ENCODE measurements at places on chromosomes 6 and 20.

DNA sequence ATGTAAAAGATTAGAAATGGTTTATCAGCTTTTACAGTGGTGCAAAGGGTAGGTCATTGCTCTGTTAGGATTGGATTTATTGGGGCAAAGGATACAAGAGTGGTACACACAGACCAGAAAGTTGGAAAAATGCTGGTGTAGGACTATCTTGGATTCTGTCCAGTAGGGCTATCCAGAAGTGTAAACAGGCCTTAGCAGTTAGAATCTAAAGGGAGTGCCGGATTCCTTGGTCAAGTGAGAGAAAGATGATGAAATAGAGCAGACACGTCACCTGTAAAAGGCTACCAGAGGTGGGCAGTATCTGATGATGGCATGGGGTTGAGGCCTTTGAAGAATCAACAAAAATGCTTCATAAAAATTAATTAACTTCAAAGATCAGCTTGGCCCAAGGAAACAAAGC, 975.9 kb downstream of the KIF16B start:
- no peak for DNase-seq

DNA sequence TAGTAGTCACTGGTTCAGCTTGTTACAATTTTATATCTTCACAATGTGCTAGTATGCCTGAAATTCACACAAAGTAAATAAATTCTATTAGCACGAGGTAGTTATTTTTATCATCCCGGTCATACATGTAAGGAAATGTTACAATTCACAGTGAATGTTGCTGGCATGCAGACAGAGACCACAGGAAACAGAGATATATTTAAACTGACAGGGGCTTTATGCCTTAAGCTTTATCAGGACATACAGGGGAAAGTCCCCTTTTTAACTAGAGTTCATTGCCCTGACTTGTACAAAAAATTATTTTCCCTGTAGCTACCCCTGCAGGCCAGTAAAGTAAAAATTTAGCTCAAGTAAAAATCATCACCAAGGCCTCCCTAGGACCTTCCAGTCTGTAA, 712.0 kb upstream of the NRSN1 start:
- DNase-seq = peak; percentile 79

GRCh38 chr20:18657575-18657974, 69.7 kb downstream of the DTD1 start:
- DNase-seq = peak; percentile 79

DNA sequence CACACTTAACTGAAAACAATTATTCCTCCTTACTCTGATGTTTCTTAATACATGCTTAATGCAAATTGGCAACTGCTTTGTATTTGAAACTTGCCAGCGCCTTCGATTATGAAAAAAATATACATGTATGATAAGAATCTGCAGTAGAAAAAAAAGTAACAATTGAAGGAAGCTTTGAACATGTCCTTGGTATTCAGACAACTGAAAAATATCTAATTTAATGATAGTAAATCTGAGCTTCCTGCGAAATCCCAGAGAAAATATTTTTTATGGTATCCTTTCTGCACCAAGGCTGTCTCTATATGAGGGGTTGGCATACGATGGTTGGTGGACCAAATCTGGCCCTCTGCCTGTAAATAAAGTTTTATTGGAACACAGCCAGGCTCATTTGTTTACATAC, 186.2 kb downstream of the HDGFL1 start:
- no peak for DNase-seq

DNA sequence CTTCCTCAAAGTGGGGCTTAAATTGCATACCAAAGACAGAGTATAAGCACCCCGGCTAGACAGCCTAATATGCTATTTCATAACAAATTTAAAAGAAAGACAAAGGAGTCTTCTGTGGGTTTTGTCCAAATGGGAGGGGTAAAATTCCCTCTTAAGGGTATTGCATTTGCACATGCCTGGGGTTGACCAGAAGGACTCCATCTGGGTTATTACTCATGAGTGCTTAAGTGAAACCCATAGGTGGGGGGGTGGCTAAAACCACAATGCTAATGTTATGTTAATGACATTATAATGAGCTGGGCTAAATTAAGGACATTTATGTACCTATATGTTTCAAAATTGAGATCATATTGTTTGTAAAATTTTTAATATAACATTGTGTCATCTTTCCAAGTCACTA, 15.0 kb downstream of the IMPG1 start:
- no peak for DNase-seq

GRCh38 chr20:4130404-4131189, 115.2 kb upstream of the RNF24 start:
- DNase-seq = peak; percentile 84

- no peak for DNase-seq
These were observed 1209.7 kb upstream of the MAP3K7 start for GRCh38 chr6:91796603-91797002.

DNA sequence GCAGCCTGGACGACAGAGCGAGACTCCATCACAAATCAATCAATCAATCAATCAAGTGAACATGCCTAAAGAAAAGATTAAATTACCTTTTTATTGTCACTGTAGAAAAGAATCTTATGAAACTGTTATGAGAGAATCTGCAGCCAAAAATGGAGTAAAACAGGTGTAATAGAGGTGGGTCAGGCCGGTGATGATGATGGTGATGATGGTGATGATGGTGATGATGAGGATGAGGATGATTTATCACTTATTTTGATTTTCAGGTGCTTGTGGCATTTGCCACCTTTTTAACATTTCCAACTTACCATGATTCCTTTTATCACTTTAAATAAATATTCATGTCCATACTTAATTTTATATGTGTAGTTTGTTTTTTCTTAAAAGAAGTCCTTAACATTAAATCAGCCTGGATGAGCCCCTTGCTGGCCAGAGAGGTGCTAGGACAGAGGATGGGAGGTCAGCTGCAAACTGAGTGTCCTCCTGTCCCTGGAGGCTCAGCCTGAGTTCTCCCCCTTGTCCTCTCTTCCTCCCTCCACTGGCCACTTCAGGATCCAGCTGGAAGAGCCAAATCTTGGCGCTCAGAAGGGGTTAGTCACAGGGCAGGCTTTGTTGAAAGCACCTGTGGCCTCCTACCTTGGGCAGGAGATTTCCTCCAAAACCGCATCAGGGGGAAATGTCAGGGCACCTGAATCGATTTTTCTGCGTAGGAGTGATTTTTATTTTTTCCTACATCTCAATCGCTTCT, 32.6 kb downstream of the SLC2A10 start:
- DNase-seq = no peak

GRCh38 chr6:45822246-45822812, 193.3 kb downstream of the CLIC5 start:
- DNase-seq = no peak

GRCh38 chr6:41343641-41344187, 8.3 kb downstream of the NCR2 start:
- DNase-seq = no peak

DNA sequence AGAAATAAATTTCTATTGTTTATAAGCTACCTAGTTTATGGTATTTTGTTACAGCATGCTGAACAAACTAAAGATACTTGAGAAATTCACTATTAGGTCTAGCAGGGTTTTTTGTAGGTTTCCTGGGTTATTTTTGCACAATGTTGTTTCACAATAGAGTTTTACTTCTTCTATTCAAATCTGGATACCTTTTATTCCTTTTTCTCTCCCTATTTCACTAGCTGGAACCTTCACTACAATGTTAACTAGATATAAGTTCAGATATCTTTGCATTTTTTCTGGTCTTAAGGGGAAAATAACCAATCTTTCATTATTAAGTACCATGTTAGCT, 237.7 kb upstream of the CITED2 start:
- no peak for DNase-seq

GRCh38 chr6:63600136-63600535, 27.9 kb downstream of the LOC128125822 start:
- DNase-seq = no peak

- DNase-seq = no peak
These were observed 27.4 kb upstream of the APCDD1L start for GRCh38 chr20:58542411-58543095.

- DNase-seq = no peak
These were observed 6.3 kb upstream of the ZKSCAN8 start for GRCh38 chr6:28135393-28135792.

DNA sequence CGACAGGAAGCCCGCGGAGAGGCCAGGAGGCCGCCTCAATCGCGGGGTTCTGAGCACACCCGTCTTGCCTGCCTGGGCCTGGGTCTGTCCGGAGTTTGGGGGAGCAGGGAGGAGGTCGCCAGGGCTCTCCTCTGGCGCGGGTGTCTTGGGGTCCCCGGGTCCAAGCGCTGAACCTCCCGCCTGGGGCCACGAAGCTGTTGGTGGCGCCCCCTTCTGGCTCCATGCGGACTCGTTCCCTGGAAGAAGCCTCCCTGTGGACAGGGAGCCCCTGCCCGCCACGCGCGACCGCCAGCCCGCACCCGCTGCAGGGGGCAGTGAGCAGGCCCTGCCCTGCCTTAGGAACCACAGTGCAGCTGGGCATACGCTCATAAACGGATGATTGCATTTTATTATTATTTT, 44.7 kb downstream of the MCUR1 start:
- DNase-seq = no peak

- DNase-seq = no peak
These were observed 167.5 kb upstream of the PMEPA1 start for GRCh38 chr20:57877131-57877824.

DNA sequence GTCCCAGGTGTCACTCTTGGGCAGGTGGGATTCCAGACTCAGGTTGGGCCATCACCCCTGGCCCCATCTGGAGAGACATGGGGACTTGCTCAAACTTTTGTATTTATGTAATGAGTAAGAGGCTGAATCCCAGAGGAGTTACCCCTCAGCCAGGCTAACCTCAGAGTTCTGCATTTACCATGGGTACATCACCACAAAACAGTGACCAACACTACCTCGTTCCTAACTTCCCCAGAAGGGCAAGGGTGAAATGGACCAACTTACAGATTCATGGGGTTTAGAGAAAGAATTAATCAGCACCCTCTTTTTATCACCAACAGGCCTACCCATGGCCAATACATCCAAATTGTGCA, 259.9 kb upstream of the MARCKS start:
- DNase-seq = peak; percentile 11

DNA sequence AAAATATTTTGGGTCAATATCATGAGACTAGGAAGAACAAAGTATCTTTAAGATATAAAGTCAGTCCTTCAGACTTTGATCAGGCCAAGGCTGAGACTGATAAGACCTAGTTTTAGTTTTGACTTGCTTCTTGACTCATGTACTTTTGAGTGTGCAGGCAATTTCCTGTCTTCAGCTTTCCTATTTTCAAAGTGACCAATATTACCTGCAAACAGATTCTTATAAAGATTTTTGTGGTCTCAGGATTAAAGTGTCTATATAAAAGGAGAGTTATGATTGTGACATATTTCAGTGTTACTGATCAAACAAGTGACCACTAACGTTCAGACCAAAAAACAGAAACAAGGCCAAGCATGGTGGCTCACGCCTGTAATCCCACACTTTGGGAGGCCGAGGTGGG, 36.0 kb upstream of the AKIRIN2 start:
- DNase-seq = no peak

DNA sequence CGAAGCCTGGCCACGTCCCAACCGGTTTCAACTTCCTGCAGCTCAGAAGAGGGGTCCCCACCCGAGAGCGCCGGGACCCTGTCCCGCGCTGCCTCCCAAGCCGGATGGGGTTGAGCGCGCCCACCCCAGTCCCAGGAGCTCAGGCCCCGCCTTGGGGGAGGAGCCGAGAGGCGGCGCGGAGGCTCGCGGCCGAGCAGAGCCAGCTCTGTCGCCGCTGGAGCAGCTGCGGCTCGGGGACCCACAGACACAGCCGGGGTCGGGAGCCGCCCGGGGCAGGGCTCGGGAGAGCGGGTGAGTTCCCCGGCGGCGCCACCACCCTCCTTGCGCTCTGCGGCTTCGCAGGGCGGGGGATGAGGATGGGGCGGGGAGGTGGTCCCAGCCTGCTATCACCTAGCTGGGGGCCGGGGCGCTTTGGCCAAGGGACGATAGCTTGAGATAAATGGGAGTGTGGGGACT, at the start of gene PPP1R16B:
PPP1R16B (plus strand) TSS at position 196 of the 456 bp plus-strand sequence. CDS start 30,229 bp downstream, outside the sequence.
- DNase-seq = no peak

DNA sequence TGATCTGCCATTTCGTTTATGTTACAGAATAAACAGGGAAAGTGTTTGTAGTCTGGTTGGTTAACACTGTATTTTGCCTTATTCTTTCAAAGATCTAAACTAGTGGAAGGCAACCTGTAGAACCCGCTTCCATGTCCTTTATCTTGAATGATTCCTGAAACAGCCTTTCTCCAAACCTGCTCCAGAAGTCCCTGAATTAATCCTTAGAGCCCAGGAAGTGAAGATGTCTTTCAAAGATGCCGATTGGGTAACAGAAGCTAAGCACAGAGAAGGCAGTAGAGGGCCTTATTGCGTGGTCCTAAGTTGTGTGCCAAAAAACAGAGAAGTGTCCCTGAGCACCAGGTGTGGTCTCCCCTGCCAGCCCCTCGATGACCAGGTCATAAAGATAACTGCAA, 19.2 kb upstream of the ZSCAN16 start:
- peak; percentile 23 for DNase-seq

GRCh38 chr20:37396416-37397075, 50.6 kb downstream of the SRC start:
- DNase-seq = no peak

DNA sequence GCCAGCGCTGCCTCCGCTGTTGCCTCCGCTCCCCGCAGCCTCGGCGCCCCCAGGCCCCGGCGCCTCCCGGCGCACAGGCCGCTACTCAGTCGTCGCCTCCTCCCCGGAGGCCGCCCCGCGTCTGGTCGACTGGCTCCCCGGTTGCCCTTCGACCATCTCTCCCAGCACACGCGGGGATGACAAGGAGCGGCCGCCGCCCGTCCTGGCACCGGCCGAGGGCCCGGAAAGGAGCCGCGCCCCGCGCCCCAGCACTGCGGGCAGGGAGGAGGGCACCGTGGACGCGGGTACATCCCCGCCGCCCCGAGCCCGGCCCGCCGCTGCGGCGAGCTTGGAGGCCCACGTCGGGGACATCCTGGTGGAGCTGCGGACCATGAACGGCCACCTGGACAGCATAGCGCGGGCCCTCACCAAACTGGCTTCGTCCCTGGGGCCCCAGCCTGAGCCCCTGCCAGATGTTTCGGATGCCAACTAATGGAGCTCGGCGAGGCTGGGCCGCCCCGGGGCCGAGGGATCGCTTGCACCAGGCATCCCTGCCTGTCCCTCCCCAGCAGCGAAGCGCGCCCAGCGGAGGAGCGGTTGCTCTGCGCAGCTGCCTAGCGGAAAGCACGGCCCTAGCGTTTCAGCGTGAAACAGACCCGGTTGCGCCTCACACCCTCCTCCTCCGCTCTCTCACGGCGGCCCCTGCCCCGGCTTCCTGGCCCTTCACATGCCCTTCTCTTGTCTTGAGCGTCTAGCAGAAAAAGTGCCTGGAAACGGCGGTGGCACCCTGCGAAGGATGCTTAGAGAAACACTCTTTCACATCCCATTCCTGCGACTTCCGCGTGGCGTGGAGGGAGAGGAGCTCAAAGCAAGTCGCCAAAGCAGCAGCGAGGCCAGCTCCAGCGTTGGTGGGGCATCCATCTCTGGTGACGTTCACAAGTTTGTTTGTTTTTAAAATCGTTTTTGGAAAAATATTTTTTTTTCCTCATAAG, 285.8 kb upstream of the SUPT3H start:
- DNase-seq = peak; percentile 62

Measured in iris pigment epithelial cell (primary cell).